ENCODE measurements at places on chromosomes 6 and 20.

DNA sequence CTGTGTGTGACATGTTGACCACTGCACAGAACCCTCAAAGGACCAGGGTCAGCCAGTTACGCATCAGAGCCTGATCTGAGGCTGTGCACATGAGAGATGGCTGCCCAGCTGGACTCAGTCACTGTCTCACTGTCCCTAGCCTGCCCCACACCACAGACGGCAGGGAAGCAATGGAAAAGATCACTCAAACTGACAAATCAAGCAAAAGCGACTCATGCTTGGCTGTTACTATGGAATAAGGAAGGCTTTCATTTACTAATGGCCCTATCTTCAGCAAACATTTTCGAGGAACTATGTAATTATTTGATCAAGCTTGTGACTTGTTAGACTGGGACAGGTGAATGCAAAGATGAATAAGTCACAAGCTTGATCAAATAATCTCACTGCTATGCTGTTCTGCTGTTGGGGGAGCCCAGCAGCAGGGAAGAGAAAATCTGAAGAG lies 137.0 kb downstream of the SLC23A2 start:
- no peak for DNase-seq

- no peak for DNase-seq
These were observed 119.0 kb upstream of the MCHR2 start for GRCh38 chr6:100112855-100113508.

DNA sequence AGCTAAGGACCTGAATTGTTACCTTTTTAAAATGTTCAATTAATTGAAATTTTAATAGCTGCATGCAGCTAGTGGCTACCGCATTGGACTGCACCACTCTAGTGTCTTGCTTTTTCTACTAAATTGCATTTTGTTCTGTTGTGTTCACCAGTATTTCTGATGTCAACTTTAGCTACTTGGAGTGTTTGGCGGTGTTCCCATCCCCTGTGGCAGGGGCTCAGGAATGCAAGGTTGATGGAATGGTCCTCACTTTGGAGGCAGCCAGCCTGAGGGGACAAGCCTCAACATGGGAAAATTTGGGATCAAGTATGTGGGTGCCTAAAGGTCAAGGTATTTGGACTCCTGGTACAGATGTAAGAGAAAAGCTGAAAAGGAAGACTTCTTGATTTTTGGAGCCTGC lies 230.1 kb upstream of the PRND start:
- no peak for DNase-seq

- no peak for DNase-seq
These were observed 1.7 kb upstream of the SLC12A5 start for GRCh38 chr20:46027245-46027853.

DNA sequence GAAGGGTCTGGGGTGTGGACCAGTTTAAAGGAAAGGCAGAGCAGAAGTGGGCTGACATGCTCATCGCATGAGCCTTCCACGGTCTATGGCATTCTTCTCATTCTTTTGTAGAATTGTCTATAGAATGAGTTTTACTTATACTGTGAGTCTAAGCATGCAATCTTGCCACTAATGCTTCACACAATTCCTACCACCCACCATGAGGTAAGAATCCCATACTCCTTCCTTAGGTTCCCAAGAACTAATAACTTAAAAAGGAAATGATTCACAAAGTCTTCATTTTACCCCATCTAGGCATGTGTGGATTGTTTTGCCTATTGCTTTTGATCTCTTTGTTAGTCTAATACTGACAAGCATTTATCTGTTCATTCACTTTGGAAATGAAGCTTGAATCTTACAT lies 195.2 kb downstream of the LY86 start:
- DNase-seq, result no peak

DNA sequence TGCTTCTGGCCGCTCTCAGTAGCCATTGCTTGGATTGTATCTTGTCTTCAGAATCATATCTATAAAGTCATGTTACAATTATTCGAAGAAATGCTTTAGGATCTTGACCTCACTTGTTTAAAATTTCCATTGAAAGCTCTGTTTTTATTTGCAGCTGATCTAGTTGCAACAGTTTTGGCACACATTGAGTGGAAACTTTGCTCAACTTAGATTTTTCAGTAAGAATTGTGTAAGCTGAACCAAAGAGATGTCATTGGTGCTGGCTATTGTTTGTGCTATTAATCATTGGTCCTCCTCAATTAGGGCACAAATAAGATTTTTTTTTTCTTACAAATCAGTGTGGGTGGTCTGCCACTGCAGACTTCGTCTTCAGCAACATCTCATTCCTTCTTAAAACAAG lies 649.2 kb downstream of the MMUT start:
- no peak for DNase-seq

DNA sequence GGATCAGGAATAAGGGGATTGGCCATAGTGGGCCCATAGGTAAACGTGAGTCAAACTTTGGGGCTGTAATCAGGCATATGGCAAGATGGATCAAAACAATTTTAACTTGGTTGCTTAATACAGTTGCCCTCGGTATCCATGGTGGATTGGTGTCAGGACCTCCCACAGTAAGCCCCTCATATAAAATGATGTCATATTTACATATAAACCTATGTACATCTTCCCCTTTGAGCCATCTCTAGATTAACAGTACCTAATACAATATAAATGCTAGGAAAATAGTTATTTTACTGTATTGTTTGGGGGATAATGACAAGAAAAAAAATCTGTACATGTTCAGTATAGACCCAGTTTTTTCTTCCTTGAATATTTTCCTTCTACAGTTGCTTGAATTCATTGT lies 7.4 kb upstream of the ACAT2 start:
- no peak for DNase-seq

DNA sequence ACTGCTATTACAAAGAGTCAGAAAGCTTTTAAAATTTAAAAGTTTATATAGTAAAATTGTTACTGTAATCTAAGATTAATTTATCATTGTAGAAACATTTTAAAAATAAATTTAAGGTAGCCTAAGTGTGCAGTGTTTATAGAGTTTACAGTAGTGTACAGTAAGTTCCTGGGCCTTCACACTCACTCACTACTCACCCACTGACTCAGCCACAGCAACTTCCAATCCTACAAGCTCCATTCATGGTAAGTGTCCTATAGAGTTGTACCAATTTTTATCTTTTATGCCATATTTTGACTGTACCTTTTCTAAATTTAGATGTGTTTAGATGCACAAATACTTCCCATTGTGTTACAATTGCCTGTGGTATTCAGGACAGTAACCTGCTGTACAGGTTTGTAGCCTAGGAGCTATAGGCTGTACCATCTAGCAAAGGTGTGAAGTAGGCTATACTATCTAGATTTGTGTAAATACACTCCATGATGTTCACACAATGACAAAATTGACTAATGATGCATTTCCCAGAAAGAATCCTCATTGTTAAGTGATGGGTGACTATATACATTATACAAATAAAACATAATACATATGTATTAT lies 10.2 kb upstream of the TMEM170B start:
- no peak for DNase-seq

DNA sequence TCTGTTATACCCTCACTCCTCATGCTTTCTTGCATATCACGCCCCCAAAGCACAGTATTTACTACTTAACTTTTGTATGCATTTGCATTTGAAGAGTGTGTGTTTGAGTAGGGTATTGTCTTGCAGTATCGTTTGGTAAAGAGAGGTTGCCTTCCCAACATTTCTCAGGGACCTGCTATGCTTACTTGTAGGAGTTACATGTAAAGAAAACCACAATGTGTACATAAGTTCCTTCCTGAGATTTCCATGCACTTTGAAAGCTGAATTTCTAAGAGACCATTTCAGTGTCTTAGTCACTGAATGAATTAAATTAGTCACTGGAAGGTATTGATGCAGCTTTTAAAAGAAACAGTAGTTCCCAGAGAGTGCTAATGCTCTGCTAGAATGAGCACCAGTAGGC lies 159.3 kb upstream of the LAMA2 start:
- no peak for DNase-seq

- DNase-seq, result peak; percentile 49
These were observed 9.0 kb downstream of the ADA start for GRCh38 chr20:44642203-44643153.

DNA sequence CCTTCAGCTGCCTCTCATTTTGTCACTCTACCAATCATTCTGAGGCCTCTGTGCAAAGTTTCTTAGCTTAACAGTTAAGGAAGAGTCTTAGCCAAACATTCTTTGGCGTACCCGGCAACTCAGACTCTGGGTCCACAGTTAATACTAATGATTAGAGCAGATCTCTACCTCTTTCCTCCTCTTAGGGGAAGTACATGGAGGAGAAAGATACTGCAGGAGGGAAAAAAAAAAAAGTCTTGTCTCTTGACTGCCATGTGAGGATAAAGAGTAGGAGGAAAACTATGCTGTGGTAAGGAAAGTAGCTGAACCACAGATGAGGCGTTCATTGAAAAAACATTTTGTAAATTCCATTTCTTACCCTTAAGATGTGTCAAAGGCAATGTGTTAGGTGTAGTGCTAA lies 44.0 kb upstream of the MARCKS start:
- DNase-seq, result no peak

- no peak for DNase-seq
These were observed 437.2 kb downstream of the BCKDHB start for GRCh38 chr6:80543598-80544222.

DNA sequence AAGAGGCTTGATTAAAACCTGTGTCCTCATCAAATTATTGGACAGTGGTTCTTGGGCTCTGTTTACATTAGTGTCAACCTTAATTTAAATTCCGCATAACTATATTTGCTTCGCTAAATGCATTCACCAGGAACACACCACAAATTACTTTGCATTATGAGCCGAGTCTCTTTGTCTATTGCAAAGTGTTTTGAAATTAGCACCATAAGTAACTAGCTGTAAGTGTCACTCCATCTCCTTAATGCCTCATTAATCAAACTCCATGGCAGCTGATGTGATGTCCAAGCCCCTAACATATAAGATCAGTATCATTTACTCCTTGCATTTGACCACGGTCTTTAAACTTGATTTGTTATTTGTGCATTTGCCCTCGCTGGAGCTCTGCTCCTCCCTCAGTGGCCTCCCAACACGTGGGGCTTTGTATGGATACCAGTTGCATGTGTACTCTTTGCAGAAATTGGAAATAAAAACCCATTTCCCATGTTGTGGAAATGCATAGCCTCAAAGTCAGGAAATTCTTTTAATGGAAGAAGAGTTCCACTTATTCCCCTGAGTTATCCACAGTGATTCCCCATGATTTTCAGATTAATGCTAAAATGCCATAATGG lies 24.6 kb downstream of the FOXA2 start:
- no peak for DNase-seq

GRCh38 chr6:57134954-57135353 lies 37.2 kb upstream of the BAG2 start:
- no peak for DNase-seq

- no peak for DNase-seq
These were observed 90.2 kb downstream of the F13A1 start for GRCh38 chr6:6230286-6230685.

DNA sequence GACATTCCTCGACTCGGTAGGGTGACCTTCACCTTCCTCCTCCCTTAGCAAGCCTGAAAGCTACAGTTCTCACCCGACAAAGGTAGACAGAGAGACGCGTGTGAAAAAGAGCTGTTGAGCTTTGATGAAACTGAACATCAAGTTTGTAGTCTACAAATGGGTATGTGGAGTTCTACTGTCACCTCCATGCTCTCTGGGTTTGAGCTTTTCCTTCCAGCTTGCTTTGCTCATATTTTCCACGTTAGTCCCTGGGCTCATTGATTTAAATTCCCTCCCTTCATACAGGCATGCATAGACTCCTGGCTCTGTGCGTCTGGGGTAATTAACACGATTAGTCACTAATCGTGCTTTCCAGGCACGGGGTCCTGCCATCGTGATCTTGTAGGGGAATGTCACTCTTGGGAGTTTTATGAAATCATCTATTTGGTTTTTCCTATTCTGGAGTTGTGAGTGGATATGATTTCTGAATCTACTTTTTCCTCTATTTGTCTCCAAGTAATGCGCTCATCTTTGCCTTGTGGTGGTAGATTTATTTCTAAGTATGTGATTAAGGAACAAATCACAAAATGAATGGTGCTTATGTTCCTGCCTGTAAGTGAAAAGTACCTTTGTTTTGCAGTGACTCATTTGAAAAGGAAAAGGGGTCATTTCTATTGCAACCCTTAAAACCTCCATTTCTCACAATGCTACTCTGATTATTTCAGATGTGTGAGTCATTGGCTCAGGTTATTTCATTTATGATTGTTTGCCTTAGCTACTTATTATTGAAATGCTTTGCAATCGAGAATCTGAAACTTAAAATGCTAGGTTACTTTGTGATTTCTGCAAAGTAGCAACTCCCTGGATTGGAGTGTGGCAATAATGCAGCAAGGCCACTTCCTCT lies 154.6 kb downstream of the ZDHHC14 start:
- peak; percentile 46 for DNase-seq

DNA sequence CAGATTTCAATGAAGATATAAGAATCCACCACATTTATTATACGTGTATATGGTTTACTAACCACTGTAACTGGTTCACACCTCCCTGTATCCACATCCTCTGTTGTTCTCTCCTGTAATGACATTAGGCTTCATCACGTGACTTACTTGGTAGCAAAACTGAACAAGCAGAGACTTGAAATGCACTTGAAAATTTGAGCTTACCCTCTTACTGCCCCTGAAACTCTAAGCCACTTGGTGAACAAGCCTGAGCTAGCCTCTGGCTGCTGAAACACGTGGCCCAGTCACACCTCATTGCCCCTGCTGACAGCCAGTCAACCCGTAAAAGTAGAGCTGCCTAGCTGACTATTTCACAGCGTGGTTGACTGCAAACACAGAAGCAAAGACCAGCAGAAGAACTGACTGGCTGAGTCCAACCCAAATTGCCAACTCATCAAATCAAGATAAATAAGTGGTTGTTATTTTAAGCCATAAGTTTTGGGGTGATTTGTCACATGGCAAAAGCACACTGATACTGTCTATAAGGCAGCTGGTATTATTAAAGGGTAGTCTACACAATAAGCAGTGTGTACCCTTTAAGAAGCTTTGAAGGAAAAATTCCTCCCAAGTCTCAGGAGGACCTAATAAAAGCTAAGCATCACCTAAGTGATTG lies 109.0 kb downstream of the RALGAPA2 start:
- peak; percentile 49 for DNase-seq

- DNase-seq, result no peak
These were observed 24.7 kb downstream of the MYT1 start for GRCh38 chr20:64188682-64189529.

GRCh38 chr6:45148711-45149341 lies 179.3 kb upstream of the RUNX2 start:
- no peak for DNase-seq

GRCh38 chr6:467671-468082 lies 76.1 kb downstream of the IRF4 start:
- DNase-seq, result no peak

DNA sequence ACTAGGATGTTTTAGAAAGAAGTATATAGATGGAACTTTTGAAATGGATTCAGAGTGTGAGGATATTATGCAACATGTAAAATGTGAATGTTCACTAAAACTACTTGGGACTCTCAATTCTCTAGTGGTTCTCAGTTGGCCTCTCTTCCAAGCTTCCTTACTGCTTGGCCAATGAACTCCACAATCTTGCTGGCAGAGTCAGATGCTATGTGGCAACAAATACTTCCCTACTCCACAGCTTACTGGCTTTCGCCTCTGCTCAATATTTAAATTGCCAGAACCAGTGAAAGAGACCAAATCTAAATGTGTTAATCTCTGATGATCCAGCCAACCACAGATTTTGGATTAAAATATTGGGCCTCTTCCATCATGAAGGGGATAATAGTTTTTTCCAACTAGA lies 138.4 kb downstream of the HTR1B start:
- DNase-seq, result no peak
